NCI-H1436 (cell line): ENCODE measurements at places on chromosomes 6 and 20.
A peak's percentile ranks its signal among the peaks of the same experiment; 100 is the strongest.

DNA sequence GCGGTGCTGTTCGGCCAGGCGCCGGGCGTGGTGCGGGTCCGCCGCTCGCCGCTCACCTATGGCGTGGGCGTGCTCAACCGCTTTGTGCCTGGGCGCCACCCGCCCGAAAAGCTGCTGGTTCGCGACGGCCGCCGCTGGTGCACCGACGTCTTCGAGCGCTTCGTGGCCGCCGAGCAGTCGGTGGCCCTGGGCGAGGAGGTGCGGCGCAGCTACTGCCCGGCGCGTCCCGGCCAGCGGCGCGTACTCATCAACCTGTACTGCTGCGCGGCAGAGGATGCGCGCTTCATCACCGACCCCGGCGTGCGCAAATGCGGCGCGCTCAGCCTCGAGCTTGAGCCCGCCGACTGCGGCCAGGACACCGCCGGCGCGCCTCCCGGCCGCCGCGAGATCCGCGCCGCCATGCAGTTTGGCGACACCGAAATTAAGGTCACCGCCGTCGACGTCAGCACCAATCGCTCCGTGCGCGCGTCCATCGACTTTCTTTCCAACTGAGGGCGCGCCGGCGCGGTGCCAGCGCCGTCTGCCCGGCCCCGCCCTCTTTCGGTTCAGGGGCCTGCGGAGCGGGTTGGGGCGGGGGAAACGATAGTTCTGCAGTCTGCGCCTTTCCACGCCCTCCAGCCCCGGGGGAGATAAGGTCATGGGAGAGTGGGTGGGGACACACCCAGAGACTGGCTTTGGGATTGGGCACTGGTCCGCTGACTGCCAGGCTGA, 15.7 kb downstream of the ADISSP start:
- peak; percentile 85 for DNase-seq

DNA sequence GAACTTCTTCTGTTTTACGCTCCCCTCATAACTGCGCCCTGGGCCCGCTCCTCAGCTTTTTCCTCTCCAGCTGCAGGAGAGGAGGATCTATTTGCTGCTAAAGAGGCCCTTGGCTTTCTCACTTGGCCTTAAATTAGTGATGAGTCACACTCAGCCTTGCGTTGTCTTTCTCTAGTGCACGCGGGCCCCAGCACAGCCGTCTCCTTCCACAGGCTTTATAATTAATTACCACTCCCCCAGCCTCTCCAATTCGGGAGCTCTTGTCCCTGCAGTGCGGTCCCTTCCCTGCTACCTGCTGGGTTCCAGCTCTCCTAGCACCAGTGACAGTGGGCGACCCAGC, 25.2 kb downstream of the PACSIN1 start:
- peak; percentile 61 for DNase-seq

GRCh38 chr6:81793821-81794475, 41.5 kb upstream of the TENT5A start:
- no peak for DNase-seq

- DNase-seq: no peak
Observed at GRCh38 chr6:158255989-158256601, 56.2 kb upstream of the TULP4 start.

- no peak for DNase-seq
Observed at GRCh38 chr6:117137711-117138110, 127.6 kb upstream of the VGLL2 start.

- DNase-seq: no peak
Observed at GRCh38 chr20:64003960-64004725, 23.2 kb downstream of the PRPF6 start.

DNA sequence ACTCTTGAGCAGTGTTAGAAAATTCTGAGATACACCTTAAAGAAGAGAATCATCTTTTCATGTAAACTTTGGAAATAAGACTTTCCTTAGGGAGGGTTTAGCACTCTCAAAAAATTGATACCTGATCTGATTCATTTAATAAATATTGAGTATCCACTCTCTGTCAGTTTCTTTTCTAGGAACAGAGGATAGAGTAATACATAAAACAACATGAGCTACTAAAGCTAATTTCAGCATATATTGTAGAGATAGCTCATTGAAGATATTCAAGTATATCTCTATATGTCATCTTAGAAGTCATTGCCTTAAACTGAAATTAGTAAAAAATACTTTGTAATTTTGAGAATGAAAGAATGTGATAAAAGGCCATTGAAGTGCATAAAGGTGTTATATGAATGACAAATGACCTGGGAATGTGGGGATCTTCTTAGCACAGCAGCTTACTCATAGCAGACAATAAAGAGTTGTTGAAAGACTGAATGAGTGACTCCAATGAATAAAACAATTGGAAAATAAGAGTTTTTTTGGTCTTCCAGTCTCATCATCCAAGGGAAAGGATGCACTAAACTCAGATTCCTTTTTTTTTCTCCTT, 29.2 kb downstream of the RHAG start:
- DNase-seq: no peak

- no peak for DNase-seq
Observed at GRCh38 chr6:38095054-38095453, 275.5 kb downstream of the ZFAND3 start.

DNA sequence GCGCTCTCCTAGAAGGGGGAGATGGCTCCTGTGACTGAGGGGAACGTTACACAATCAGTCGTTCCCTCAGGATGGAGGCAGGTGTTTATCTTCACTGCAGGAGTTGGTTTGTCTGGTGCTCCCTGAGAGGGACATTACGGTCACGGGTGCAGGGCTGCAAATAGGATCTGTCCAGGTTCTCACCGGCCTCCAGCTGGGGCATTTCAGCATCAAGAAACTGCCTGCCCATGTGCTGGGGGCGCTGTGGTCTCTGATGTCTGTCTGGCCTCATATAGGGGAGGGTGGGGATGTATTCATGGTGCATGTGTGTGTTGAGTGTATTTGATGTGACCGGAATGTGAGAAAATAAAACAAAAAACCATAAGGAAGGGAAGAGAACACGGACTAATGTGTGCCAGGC, 77.1 kb downstream of the TBC1D7 start:
- no peak for DNase-seq

- no peak for DNase-seq
Observed at GRCh38 chr6:6002005-6002847, 4.5 kb downstream of the NRN1 start.

DNA sequence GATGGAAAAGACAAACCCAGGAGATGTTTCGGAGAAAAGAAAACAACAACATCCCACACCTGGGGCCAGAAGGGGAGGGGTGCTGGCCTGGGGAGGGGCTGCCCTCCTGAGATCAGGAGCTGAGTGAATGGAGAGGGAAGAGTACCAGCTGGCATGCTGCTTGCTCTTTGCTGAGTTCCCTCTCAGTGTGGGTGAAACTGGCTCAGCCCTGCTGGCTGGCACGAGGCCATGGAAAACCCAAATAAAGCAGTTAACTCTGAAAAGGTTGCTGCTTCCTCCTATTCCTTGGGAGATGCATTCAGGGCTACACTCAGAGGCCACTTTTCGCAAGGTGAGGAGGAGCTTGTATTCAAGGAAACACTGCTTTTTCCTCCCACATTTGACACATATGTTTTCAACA, 8.0 kb upstream of the KCNK16 start:
- no peak for DNase-seq

DNA sequence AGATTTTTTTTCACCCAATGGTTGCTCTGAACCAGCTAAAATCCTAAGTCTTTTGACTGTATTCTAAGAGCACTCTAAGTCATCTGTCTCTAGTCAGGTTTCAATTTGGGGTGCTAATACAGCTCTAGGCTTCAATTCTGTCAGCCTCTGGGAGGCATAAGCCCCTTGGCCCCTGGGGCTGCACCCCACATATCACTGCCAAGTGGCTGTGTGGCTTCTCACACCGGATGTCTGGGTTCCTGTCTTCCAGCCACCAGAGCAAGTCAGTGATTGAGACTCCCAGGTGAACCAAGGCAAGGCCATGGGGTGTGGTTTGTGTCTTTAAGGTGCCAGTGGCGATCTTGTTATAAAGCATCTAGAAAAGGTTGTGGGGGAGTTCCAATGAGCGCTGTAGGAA, 136.5 kb downstream of the TMEM242 start:
- no peak for DNase-seq

DNA sequence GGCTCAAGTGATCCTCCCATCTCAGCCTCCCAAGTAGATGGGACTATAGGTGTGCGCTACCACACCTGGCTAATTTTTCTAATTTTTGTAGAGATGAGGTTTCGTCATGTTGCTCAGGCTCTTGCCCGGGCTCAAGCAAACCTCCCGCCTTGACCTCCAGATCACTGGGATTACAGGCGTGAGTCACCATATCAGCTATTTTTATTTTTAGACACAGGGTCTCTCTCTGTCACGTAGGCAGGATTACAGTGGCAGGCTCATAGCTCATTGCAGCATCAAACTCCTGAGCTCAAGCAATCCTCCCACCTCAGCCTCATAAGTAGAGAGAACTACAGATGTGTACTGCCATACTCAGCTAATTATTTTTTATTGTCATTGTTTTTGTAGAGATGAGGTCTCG, 41.7 kb downstream of the SLC23A2 start:
- DNase-seq: no peak

DNA sequence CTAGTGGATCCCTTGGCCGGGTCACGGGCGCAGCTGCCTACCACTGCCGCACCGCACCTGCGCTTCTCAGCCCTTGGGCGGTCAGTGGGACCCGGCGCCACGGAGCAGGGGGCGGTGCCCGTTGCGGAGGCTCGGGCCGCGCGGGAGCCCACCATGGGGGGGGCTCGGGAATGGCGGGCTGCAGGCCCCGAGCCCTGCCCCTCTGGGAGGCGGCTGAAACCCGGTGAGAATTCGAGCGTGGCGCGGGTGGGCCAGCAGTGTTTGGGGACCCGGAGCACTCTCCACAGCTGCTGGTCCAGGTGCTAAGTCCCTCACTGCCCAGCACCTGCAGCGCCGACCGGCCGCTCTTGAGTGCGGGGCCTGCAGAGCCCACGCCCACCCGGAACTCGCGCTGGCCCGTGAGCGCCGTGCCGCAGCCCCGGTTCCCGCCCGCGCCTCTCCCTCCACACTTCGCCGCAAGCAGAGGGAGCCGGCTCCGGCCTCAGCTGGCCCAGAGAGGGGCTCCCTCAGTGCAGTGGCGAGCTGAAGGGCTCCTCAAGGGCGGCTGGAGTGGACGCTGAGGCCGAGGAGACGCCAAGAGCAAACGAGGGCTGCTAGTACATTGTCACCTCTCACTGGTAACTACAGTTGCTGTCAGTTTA, 120.5 kb upstream of the TMEM170B start:
- DNase-seq: no peak

GRCh38 chr6:53910834-53911233, 116.0 kb downstream of the LRRC1 start:
- DNase-seq: no peak

DNA sequence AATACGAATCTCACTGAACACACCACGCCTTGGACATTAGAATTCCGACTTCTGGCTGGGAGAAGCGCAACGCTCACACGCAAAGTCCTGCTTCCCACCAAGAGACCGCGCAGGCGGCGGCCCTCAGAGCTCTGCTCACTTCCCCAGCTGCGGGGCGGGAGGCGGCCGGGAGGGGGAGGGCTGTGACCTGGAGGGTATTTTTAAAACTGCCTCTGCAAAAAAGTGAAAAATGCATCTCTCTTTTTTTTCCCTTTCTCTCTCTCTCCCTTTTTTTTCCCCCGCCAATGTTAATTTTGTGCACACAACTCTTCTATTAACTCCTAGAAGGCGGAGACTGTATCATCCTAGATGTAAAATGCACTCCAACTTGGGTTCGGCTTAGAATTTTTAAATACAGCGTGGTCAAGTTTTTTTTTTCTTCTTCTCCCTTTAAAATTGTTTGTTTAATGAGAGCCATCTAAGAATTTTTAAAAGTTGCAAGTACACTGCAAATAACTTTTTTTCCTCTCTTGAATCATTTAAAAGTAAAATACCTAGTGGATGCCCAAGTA, 66.4 kb downstream of the STX11 start:
- DNase-seq: no peak

- DNase-seq: no peak
Observed at GRCh38 chr6:84508981-84509380, 255.4 kb downstream of the TBX18 start.

GRCh38 chr6:47005486-47005885, 36.6 kb downstream of the ADGRF1 start:
- DNase-seq: no peak

DNA sequence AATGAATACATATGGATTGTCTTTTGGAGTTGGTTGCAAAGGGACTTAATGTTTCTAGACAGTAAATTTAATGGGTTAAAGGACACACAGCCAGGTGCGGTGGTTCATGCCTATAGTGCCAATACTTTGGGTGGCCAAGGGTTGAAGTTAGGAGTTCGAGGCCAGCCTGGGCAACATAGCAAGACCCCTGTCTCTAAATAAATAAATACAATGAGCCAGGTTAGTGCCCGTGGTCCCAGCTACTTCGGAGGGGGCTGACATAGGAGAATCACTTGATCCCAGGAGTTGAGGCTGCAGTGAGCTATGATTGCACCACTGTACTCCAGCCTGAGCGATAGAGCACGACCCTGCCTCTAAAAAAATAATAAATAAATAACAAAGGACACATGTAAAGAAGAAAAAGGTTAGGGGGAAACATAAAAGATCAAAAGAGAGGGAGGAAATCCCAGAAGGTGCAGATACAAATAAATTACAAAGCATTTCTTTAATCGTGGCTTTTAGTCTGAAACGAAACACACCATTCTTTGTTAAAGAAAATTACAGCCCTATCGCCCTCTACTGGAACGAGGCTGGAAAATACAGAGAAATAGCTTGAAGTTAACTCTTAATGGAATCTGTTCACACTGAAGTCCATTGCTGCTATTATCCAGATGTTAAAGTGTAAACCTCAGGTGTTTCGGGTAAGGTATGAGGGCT, 42.6 kb upstream of the SCML4 start:
- peak; percentile 13 for DNase-seq

DNA sequence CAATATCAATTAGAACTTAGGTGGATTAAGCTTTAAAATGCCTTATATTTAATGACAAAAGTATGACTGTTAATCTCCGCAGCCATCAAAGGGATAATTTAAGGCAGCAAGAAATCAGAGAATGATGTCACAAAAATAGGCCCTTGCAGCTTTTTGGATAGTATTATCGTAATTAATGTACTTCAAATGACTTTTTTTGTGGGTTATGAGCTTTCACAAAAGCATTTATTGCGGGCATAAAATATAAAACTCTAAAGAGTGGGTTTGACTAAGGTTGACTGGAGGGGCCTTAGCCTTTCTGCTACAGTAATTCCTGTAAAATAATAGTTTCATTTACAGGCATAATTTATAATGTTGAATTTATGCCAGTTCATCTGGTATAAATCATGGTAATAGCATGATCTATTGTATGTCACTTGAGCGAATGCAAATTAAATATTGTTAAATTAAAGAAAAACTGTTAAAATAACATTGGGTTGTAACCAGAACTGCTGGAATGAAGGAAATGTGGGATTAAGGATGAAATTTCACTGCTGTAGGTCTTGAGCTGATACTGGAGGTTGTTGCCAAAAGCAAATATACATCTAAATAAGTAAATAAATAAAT, 78.5 kb upstream of the ZFP64 start:
- DNase-seq: no peak

GRCh38 chr6:166417285-166417691, 34.5 kb upstream of the MPC1 start:
- DNase-seq: no peak

GRCh38 chr6:45185403-45186251, 142.5 kb upstream of the RUNX2 start:
- no peak for DNase-seq

- no peak for DNase-seq
Observed at GRCh38 chr20:7361321-7361720, 578.9 kb downstream of the HAO1 start.

GRCh38 chr6:52144196-52145076, 41.7 kb upstream of the IL17A start:
- no peak for DNase-seq
